Heart right ventricle (tissue), 16 donors: ENCODE measurements at places on chromosomes 6 and 20. TPM values are rescaled to one million over a fixed set of nuclear protein-coding genes. Genes with fewer than 3 reads are reported as not detected.

GRCh38 chr6:163491737-163492300 is 77.3 kb downstream of the QKI start:
- no peak for DNase-seq

DNA sequence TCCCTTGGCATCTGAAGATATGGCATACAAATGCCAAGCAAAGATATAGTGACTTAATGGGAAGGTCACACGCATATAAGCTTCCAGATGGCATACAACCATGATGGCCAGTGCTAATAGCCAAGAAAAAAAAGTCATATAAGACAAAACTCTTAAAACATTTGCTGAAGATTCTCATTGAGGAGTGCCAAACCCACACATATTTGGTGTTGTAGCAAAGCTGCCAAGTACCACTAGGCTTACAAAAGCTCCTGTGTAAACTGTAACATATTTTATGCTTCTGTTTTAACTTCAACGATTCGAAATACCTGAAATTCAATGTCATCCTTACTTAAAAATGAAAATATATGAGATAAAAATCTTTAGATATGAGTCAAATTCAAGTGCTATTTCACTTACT is 123.0 kb downstream of the HMGCLL1 start:
- no peak for DNase-seq

DNA sequence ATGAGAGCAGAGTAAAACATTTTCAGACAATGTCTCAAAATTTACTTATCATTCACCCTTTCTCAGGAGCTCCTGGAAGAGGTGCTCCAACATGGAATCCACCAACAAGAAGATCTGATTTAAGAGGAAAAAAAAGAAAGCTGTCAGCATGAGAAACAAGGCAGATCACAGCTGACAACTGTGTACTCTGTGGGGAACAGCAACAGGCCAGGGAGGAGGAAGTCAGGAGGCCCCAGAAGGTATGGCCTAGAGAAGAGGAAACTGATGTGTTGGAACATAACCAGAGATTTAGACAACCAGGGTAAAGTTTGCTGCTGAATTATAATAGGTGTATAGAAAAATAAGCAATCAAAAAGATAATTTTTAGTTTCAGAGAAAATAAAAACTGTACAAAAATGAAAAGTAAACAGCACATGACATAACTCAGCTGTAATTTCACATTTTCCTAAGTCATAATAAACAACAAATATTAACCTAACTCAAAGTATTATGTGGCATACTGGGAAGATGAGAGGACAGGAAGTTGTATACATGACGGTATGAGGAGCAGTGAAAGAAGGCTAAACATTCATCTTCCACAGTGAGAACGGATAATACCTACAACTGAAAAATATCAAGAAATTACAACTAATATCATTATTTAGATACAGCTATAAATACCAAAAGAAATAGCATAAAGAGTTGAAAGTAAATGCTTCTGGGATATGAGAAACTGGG is 113.6 kb upstream of the EMILIN3 start:
- DNase-seq = no peak

GRCh38 chr6:32432050-32432450 is 7.6 kb upstream of the HLA-DRA start:
- DNase-seq = no peak

DLK2 gene
- total RNA-seq = 1.2 TPM

CCDC167 gene
- 23.9 TPM for total RNA-seq

- DNase-seq = peak; percentile 28
These were observed 32.5 kb downstream of the MGME1 start for GRCh38 chr20:18001131-18001921.

DNA sequence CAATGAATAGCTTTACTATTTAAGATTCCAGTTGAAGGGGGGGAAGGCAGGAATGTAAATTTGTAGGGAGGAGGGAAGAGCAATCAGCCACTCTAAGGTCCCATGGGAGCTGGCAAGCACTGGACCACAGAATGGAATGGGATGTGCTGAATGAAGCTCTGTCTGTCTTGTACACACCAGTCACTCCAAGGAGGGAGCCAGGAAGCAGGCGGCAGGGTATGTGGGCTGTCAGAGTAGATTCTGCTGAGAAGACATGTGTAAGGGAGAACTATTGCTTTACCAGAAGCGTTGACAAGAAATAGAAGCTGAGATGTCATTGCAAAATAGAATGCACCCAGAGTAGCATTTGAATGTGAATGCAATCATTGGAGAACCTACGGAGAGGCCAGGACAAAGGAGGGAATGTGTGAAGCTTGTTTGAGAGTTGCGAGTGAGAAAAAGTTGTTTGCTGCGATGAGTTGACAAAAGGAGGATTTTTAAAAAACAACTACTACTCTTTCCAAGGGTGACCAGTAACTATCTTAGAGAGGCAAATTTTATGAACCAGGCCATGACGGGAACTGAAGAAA is 25.2 kb upstream of the PDE7B start:
- DNase-seq = no peak

DNA sequence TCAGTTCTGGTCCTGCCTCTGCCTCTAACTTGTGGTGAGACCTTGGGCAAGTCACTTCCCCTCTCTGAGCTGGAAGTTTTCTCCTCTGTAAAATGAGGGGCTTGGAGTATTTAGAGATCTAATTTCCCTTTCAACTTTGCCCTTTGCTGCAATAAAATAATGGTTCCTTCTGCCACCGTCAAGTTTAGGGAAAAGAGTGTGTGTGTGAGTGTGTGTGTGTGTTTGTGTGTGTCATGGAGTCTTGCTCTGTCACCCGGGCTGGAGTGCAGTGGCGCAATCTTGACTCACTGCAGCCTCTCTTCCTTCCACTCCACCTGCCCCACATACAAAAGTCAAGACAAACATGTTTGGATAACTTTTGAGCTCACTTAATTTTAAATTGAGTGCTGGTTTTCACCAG is 39.2 kb upstream of the PIM1 start:
- DNase-seq = no peak

DNA sequence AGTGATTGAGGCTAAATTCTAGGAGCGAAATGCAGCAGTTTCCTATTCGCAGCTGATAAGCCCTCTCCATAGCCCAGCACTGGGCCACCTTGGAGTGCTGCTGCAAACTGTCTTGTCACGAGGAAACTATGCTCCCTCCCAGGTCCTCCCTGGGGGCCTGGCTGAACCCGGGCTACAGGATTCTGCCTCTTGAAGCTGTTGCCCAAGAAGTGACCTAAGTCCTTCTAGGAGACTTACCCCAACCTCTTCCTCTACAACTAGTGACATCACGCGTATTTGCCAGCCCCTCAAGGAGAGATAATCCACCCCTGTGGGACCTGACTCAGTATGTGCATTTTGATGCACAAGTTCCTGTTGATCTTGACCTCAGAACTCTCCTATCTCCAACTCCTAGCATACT is 26.5 kb upstream of the ZFAND3 start:
- no peak for DNase-seq

GNAS-AS1 gene
- total RNA-seq = 0.23 TPM

GRCh38 chr6:12137480-12137879 is 125.4 kb downstream of the HIVEP1 start:
- DNase-seq = no peak

FOXQ1 gene
- not detected for total RNA-seq

DNA sequence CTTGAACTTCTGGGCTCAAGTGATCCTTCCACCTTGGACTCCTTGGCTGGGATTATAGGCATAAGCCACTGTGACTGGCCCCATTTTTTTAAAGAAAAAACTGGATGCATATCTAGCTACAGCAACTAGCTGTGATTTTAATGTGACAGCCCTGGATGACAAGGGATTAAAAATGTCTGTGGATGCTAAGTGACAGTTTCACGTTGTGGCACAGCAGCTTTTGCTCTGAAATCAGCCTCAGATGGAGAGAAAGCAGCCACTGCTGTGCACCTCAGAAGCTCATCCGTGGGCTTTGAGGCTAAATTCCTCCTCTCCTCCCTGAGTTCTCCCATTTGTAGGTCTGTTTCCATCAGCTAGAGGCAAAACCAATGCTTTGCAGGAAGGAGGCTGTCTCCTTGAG is 195.3 kb downstream of the SLC35F1 start:
- no peak for DNase-seq

DNA sequence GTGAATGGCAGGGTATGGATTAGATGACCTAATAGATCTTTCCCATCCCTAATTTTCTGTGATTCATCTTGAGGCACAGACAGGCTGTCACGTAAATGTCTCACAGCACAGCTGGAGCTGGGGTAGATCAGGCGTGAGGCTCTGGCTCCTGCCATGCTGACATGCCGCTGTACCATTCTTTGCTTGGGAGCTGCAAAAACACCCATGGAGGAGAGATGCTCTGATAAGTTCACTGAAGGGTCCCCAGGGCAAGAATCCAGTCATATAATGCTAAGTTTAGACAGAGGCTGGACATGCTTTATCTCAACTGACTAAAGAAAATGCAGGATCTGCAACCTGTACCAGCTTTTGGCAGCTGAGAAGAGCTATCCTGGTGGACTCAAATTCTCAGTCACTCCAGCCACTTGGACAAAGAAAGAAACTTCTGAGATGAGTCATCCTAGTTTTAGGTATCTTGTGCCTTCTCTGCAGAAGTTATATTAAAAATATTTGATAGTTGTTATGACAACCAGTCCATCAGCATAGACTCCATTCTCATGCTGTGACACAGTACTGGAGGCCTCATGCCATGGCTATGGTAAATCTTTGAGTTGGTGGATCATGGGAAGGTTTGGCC is 185.1 kb upstream of the RAB32 start:
- DNase-seq = no peak

GRCh38 chr6:138146544-138146943 is 15.2 kb upstream of the ARFGEF3 start:
- no peak for DNase-seq

DNA sequence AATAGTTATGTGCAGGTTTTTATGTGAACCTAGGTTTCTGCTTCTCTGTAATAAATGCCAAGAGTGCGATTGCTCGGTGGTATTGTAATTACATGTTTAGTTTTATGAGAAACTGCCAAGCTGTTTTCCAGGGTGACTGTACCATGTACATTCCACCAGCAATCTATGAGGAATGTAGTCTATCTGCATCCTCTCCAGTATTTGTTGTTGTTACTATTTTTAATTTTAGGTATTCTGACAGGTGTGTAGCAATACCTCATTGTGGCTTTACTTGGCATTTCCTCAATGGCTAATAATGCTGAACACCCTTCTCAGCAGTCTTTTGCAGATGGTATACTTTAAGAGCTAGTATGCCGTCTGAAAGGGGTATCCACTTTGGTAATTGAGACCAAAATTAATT is 142.1 kb downstream of the BMP2 start:
- DNase-seq = no peak

HLA-DRB1 gene
- 72.8 TPM for total RNA-seq

GRCh38 chr6:84017709-84018452 is 15.7 kb upstream of the MRAP2 start:
- DNase-seq = no peak

- DNase-seq = no peak
These were observed 20.9 kb upstream of the POM121L2 start for GRCh38 chr6:27332692-27333641.

ZNF311 gene
- 0.32 TPM for total RNA-seq

LBP gene
- total RNA-seq = 0.21 TPM

WFDC13 gene
- total RNA-seq = not detected

DNA sequence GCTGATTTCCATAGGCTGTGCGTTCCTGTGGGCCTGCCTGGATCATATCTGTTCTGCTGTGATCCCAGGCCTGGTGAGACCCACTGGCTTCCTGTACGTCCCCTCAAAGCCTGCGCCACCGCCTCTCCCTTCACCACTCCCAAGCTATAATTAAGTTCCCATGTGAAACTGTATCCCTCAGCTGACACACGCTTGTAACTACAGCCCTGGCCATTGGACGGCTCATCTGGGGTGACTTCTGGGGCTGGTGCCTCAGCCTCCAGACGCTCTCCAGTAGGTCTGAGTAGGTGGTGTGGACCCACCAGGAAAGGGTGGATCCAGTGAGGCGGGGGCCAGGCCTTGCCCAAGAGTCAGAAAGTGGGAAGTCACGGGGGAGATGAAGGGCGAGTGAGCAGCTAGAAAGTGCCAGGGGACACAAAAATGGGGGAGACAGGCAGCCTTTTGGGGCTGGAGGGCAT is 21.0 kb downstream of the PPARD start:
- DNase-seq = no peak

GRCh38 chr6:16333580-16333979 is 95.2 kb downstream of the GMPR start:
- DNase-seq = no peak

SYTL3 gene
- 8.7 TPM for total RNA-seq

DNA sequence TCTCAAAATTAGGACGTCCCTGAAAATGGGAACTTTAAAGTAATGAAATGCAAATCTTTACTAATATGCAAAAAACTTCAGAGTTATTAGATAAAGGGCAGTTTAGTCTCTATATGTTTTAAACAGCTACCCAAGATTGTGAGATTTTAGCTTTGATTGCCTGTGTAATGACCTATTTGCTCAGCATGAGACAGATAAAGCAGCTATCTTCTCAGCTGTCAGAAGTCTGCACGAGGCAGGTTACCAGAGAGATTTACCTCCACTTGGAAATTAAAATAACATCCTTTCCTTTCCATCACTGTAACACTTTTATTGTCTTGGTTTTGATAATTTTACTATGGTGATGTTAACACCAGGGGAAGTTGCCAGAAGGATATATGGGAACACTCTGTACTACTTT is 436.6 kb upstream of the OPRM1 start:
- DNase-seq = no peak

DNA sequence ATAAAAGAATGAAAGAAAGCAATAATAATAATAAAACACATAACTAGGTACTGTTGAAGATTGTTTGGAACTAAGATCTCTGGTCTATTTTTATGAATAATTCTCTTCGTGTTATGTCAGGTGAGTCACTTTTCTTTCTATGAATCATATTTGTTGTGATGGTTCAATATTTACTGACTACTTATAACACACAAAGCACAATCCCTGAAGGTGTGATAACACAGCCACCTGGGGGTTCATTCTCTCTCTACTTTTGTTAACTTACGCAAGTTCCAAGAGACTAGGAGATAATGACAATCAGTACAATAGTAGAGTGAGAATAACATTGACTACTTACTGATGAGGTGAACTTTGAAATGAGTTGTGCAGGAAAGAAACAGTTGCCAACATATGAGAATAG is 149.9 kb downstream of the IBTK start:
- DNase-seq = no peak

DNA sequence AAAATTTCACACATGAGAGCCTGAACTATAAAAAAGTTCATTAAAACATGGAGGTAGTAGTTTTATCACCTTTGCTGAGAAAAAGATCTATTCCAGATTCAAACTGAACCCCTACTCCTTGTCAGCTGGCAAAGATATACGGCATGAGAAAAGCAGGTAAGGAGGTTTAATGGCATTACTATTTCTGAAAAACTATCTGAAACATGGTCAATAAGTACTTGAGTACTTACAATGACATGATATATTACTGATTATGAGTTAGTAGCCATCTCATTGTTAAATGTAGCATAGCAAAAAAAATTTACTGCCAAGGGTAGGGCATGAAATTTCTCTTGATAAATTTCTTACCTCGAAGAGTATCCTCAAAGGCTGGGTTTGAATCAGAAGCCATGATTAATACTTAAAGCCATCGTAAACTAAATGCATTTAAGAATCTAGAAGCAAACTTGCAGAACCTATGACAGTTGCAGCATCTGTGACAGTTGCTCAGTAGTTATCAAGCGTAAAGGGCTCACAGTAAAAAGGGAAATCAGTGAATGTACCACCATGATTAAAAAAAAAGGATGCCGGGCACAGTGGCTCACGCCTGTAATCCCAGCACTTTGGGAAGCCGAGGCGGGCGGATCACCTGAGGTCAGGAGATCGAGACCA is 8.7 kb downstream of the SLC17A5 start:
- no peak for DNase-seq

- no peak for DNase-seq
These were observed 38.9 kb downstream of the SIRPA start for GRCh38 chr20:1934156-1934555.

SLC17A3 gene
- total RNA-seq = not detected

GRCh38 chr20:35326021-35326739 is 34.0 kb upstream of the FAM83C start:
- DNase-seq = no peak
